ENCODE measurements at places on chromosomes 2 and 18.

DNA sequence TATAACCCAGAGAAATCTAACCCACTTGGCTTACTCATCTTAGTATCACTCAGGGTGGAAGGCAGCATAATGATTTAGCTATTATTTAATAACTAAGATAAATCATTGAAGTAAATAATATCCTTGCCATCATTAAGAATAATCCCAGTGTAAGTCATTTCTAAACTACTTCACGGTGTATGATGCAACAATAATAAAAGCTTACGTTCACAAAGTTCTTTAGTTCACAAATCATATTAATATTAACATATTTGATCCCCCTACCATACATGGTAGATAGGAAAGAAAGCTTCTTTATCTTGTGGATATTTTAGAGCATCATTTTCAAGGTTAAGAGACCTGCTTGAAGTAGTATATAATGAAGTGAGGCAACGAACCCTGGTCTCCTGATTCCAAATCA lies 401.0 kb downstream of the NCKAP5 start:
- DNase-seq = no peak

DNA sequence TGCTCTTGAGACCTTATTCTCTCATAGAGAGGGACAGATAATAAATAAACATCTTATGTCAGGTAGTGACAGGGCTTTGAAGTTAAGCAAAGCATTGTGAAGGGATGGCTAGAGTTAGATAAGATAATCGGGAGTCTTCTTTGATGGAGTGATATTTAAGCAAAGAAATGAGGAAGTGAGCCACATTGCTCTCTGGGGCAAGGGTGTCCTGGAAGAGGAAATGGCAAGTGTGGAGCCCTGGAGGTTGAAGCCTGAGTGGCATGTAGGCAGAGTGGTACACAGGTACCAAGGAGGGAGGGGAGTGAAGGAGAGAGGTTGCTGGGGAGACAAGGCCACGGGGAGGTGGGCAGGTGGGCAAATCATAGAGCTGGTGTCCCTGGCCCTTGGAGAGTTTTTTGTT lies 110.2 kb downstream of the CTAGE1 start:
- DNase-seq = no peak

DNA sequence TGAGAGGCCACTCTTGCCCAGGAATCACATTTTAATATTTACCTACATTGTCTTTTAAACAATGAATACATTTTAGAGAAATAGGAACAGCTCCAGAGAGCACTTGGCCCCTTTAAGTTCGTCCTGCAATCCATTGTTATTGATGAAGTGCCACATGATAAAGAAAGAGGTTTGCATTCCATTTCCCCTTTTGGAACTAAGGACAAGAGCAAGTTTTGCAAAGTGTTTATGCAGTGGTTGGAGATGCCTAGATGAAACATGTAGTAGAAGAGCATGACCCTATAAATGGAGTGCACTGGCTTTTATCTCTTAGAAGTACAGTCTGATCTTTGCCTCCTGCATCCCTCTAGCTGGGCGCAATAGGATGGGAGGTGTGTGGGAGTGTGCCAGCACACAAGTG lies 118.7 kb upstream of the CNTNAP5 start:
- no peak for DNase-seq

DNA sequence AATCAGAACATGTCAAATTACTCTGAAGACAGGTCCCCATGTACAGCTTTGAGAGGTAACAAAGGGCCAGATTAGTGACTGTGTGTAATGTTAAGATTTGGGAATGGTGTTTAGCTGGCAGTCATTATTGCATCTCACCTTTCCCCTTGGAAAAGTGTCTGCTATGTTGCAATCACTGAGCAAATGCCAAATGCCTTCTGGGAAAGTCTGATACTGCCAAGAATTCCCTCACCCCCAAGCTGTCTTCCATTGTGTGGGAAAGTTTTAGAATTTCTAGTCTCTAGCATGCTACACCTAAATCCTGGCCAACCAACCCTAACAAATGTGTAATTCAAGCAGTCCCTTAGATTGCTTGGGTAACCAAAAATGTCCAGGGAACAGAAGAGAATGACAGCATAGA lies 13.6 kb upstream of the PELI1 start:
- DNase-seq = no peak

DNA sequence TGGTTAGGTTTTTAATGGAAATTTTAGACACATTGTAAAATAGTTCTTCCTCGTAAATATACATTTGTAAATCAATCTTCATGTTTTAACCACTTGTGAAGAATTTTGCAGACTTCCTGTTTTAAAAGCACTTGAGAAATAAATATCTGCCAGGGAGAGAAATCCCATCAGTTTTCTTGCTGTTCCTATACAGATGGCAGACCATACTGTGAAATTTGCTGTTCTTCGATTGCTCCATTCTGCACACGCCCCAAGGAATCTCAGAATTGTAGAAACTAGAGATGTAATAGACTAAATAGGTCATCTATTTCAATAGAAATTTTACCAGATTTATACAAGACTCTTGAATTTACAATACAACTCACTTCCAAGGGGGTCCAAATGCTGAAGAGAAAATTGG lies 75.8 kb upstream of the PIK3C3 start:
- no peak for DNase-seq
